ENCODE measurements at places on chromosomes 16 and 17. TPM values are rescaled to one million over a fixed set of nuclear protein-coding genes. Genes with fewer than 3 reads are reported as not detected.

- no peaks in the 10 kb centered on the region for H3K27me3 ChIP-seq
- peaks cover 4% of the 10 kb centered on the region for H3K4me1 ChIP-seq
- no peak for DNase-seq
- H3K27ac ChIP-seq, result no peak overlapping the region
These were observed 6.5 kb downstream of the GOSR2 start for GRCh38 chr17:46929413-46929812.

- H3K4me1 ChIP-seq, result no peaks in the 10 kb centered on the region
- H3K36me3 ChIP-seq, result no peaks in the 10 kb centered on the region
- no peaks in the 10 kb centered on the region for H3K27me3 ChIP-seq
These were observed 190.9 kb upstream of the GSE1 start for GRCh38 chr16:85422196-85422631.

GRCh38 chr17:35747540-35748017, 5.5 kb downstream of the GAS2L2 start:
- no peaks in the 10 kb centered on the region for H3K27me3 ChIP-seq
- no peaks in the 10 kb centered on the region for H3K4me1 ChIP-seq
- no peaks in the 10 kb centered on the region for H3K36me3 ChIP-seq
- peak; percentile 68 for DNase-seq
- no peak overlapping the region for H3K27ac ChIP-seq

- no peaks in the 10 kb centered on the region for H3K36me3 ChIP-seq
- H3K4me1 ChIP-seq, result peaks cover 1% of the 10 kb centered on the region
- DNase-seq, result no peak
- no peaks in the 10 kb centered on the region for H3K27me3 ChIP-seq
- H3K4me3 ChIP-seq, result no peak overlapping the region
- no peak overlapping the region for H3K27ac ChIP-seq
These were observed 4.9 kb upstream of the TRIM37 start for GRCh38 chr17:59111539-59111938.

DNA sequence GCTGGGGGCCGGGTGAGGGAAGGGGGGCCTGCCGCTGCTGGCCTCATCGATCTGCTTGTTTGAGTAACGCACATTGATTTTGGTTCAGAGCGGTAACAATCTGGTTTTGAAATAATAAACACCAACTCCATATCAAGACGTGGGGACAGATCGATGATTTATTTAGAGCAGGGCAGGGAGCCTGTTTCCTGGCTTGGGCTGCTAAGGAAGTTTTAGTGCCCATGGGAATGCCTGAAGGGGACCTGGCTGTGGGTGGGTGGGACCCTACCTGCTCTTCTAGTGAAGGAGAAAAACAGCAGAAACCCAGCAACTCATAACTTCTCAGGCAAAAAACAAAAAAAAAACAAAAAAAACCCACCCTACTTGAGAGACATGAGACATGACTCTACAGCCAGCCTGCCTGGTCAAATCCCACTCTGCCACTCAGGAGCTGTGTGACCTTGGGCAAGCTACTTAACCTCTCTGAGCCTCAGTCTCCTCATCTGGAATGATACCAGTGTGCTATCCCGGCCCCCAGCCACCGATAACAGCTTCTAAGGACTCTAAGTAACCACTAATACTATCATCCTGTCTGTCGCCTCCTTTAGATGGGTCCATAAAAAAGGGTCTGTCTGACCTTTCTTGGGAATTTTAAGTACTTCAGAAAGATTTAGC, 66.0 kb downstream of the PIPOX start:
- H3K27ac ChIP-seq, result no peak overlapping the region
- H3K36me3 ChIP-seq, result no peaks in the 10 kb centered on the region

- no peaks in the 10 kb centered on the region for H3K27me3 ChIP-seq
- H3K36me3 ChIP-seq, result no peaks in the 10 kb centered on the region
- no peak overlapping the region for H3K4me3 ChIP-seq
- H3K27ac ChIP-seq, result no peak overlapping the region
- peaks cover 36% of the 10 kb centered on the region for H3K4me1 ChIP-seq
These were observed 7.9 kb downstream of the KRT37 start for GRCh38 chr17:41416479-41416878.

DNA sequence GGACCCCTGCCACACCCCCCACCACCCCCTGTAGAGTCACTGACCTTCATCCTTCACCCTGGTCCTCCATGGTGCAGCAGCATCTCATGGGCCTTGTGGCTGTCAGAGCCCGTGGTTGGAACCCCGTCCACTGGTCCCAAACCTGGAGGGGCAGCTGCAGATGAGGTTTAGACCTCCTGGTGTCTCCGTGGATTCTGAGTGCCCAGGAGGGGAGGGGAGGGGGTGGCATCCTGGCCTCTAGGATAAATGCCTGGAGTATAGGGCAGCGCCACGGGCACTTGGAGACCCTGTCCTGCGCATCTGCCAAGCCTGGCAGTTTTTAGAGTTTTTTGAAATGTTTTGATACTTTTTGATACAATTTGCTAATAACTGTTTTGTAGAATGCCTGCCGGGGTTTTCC, 17.5 kb downstream of the KLHL36 start:
- no peak for DNase-seq
- H3K4me3 ChIP-seq, result no peak overlapping the region
- no peaks in the 10 kb centered on the region for H3K4me1 ChIP-seq
- H3K27ac ChIP-seq, result no peak overlapping the region

- no peak for DNase-seq
- H3K36me3 ChIP-seq, result no peaks in the 10 kb centered on the region
- H3K27ac ChIP-seq, result peak overlapping the region; percentile 92
- H3K4me3 ChIP-seq, result peak overlapping the region; percentile 60
These were observed 629 bp upstream of the RNF135 start for GRCh38 chr17:30969989-30970830.

DNA sequence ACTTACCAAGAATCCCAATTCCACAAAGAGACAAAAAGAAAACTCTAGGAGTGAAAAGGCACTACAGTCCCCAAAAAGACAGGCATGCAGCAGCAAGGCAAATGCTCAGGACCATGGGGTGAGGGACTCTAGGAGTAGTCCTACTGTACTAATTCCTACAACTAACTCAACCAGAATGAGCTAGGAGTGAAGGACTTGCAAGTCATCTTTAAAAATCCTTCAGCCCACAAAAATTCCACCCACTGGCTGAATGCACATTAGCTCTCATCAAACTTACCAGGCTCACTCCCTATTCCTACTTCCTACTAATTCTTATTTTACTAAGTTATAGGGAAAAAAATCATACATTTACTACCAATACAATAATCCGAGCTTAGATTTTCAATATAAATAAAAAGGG, 141.7 kb upstream of the C17orf78 start:
- H3K27me3 ChIP-seq, result no peaks in the 10 kb centered on the region
- H3K36me3 ChIP-seq, result no peaks in the 10 kb centered on the region
- no peak overlapping the region for H3K4me3 ChIP-seq
- no peak for DNase-seq
- no peak overlapping the region for H3K27ac ChIP-seq
- H3K4me1 ChIP-seq, result no peaks in the 10 kb centered on the region

DNA sequence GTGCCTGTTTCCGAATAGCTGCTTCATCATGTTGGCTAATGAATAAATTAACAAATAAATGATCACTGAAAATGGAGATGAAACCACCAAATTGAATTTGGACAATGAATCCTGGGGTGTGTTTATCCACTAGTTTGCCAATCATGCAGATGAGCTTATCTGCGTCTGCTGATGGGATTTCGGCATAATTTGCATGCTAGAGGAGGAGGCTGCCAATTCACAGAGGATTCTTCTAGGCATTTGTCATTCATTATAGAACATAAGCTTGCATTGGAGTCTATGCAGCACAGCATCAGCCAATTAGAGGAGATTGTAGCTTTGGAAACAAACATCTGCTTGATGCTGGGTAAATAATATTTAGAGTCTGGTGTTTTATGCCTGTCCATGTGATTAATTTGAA, 123.1 kb downstream of the NPIPB5 start:
- H3K27me3 ChIP-seq, result no peaks in the 10 kb centered on the region
- H3K27ac ChIP-seq, result no peak overlapping the region
- no peak overlapping the region for H3K4me3 ChIP-seq
- H3K4me1 ChIP-seq, result no peaks in the 10 kb centered on the region
- H3K36me3 ChIP-seq, result no peaks in the 10 kb centered on the region

- no peak overlapping the region for H3K27ac ChIP-seq
- no peaks in the 10 kb centered on the region for H3K4me1 ChIP-seq
- no peaks in the 10 kb centered on the region for H3K27me3 ChIP-seq
- no peaks in the 10 kb centered on the region for H3K36me3 ChIP-seq
These were observed 252.5 kb downstream of the SLC39A11 start for GRCh38 chr17:72840019-72840418.

- H3K27me3 ChIP-seq, result no peaks in the 10 kb centered on the region
- H3K4me1 ChIP-seq, result no peaks in the 10 kb centered on the region
- no peak overlapping the region for H3K27ac ChIP-seq
- H3K4me3 ChIP-seq, result no peak overlapping the region
- no peaks in the 10 kb centered on the region for H3K36me3 ChIP-seq
These were observed 187.0 kb downstream of the SOX9 start for GRCh38 chr17:72307836-72308235.

DNA sequence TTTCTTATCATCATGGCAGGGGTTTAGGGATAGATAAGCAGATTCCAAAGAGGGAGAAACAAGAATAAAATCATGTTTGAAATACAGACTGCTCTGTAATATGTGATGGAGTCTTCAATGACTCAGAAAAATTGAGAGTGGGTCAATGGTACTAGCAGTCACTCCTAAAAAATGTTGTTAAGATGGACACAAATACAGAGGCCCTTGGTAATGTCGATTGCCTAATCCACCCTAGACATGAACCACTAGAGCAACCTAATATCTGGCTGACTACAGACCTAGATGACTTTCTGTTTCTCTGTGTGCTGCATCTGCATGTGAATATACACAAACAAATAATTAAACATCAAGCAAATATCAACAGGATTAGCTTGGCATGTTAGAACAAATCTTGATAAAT, 135.8 kb downstream of the CDH8 start:
- no peak overlapping the region for H3K4me3 ChIP-seq
- H3K27ac ChIP-seq, result no peak overlapping the region

- no peaks in the 10 kb centered on the region for H3K36me3 ChIP-seq
- no peak overlapping the region for H3K4me3 ChIP-seq
- H3K27me3 ChIP-seq, result no peaks in the 10 kb centered on the region
- DNase-seq, result no peak
- no peak overlapping the region for H3K27ac ChIP-seq
- peaks cover 7% of the 10 kb centered on the region for H3K4me1 ChIP-seq
These were observed 4.3 kb downstream of the RCVRN start for GRCh38 chr17:9900784-9901183.

GRCh38 chr16:30948667-30949649, at the start of gene ORAI3:
Gene ORAI3, plus strand, starts transcription at chr16:30949068. Its CDS starts 222 bp downstream, at chr16:30949290.
- DNase-seq, result peak; percentile 80
- H3K36me3 ChIP-seq, result no peaks in the 10 kb centered on the region
- H3K4me1 ChIP-seq, result peaks cover 10% of the 10 kb centered on the region
- H3K27me3 ChIP-seq, result no peaks in the 10 kb centered on the region
- peak within 1 kb of the TSS; percentile 88 for H3K4me3 ChIP-seq
- peak within 1 kb of the TSS; percentile 69 for H3K27ac ChIP-seq

- H3K4me3 ChIP-seq, result no peak overlapping the region
- H3K27me3 ChIP-seq, result no peaks in the 10 kb centered on the region
- H3K4me1 ChIP-seq, result peaks cover 2% of the 10 kb centered on the region
- H3K27ac ChIP-seq, result no peak overlapping the region
These were observed 49.6 kb downstream of the GSG1L start for GRCh38 chr16:28013878-28014277.

- no peak overlapping the region for H3K27ac ChIP-seq
- H3K4me1 ChIP-seq, result peaks cover 10% of the 10 kb centered on the region
- H3K27me3 ChIP-seq, result no peaks in the 10 kb centered on the region
- no peaks in the 10 kb centered on the region for H3K36me3 ChIP-seq
- DNase-seq, result no peak
These were observed 18.4 kb downstream of the GLP2R start for GRCh38 chr17:9844153-9844552.

DNA sequence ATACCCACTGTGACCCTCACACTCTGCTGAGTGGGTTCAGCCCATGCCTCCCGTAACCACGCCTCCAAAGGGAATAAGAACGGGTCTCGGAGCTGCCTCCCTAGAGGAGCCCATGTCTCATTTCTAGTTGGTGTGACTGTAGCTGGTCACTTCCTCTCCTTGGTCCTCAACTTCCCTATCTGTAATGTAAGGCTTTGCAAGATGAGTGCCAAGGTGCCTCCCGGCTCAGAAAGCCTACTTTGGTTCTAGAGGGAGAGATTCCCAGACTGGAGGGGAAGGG, 20.8 kb downstream of the C16orf74 start:
- H3K4me3 ChIP-seq, result no peak overlapping the region
- no peak overlapping the region for H3K27ac ChIP-seq
- H3K27me3 ChIP-seq, result no peaks in the 10 kb centered on the region
- no peaks in the 10 kb centered on the region for H3K36me3 ChIP-seq

DNA sequence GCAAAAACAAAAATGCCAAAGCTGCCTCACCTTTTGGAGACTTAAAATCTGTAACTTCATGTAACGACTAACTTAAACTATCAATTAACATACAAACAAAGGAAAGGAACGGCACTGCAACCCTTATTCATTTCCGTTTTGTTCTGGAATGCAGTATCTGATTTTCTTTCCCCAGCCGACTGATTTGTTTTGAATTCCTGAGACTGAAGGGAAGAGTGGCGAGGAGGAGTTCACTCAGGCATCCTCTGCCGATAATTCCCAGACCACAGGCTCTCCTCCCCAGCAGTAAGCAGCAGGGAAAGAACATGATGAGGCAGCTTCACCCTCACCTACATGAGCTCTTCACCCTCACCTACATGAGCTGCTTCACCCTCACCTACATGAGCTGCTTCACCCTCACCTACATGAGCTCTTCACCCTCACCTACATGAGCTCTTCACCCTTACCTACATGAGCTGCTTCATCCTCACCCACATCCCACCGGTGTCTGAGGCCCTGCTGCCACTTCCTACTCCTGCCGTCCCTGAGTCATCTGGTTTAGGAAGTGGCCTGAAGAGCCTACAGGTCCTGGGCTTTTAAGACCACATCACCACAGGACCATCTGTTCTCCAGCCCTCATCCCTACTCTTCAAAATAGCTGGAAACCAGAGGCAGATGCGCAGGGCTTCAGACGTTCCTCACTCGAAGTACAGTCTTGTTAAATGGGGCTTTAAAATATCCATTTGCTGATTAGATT, 168.0 kb upstream of the RPH3AL start:
- no peak overlapping the region for H3K27ac ChIP-seq
- no peaks in the 10 kb centered on the region for H3K36me3 ChIP-seq
- H3K4me3 ChIP-seq, result no peak overlapping the region

GRCh38 chr17:43431714-43432523, 33.1 kb downstream of the ARL4D start:
- peaks cover 7% of the 10 kb centered on the region for H3K4me1 ChIP-seq
- no peaks in the 10 kb centered on the region for H3K27me3 ChIP-seq
- no peak for DNase-seq
- no peaks in the 10 kb centered on the region for H3K36me3 ChIP-seq

GRCh38 chr16:23691483-23692189, 12.9 kb downstream of the PLK1 start:
- no peak overlapping the region for H3K4me3 ChIP-seq
- peaks cover 3% of the 10 kb centered on the region for H3K36me3 ChIP-seq
- H3K4me1 ChIP-seq, result no peaks in the 10 kb centered on the region
- no peak overlapping the region for H3K27ac ChIP-seq
- DNase-seq, result no peak

The CCL7 gene
- total RNA-seq, result not detected

The GAS7 gene
- total RNA-seq, result 26.6 TPM

The ZNF205 gene
- 13.0 TPM for total RNA-seq

The HOXB6 gene
- 0.58 TPM for total RNA-seq

The IGFBP4 gene
- total RNA-seq, result 1,460 TPM

The CTRL gene
- 2.5 TPM for total RNA-seq

The HOXB9 gene
- not detected for total RNA-seq

The KRT40 gene
- total RNA-seq, result not detected

The ZNF500 gene
- 24.4 TPM for total RNA-seq

The CDK5R1 gene
- 1.3 TPM for total RNA-seq

The CLN3 gene
- 26.9 TPM for total RNA-seq

Measured in ovary (tissue), 10 donors.